ENCODE measurements at places on chromosomes 3 and 15.

GRCh38 chr3:10758304-10759037 lies 57.6 kb upstream of the SLC6A11 start:
- DNase-seq: peak; percentile 24

GRCh38 chr3:172174513-172175253 lies 135.3 kb downstream of the FNDC3B start:
- no peak for DNase-seq

DNA sequence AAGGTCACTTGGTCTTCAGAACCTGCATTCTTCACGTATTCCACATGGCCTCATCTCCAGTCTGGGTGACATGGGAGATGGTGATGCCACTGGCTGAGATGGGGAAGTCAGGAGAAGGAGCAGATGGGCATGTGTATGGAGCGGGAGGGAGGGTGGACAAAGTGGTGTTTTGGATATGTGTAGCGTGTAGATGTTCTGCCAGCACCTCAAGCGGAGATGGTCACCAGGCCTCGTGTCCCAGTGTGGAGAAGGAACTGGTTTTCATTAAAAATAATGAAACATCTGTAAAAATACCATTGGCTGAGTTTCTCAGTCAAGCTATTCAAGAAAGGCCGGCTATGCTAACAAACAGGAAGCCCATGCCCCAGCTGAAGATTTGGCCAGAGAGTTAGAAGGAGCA lies 26.2 kb downstream of the LARP6 start:
- DNase-seq: no peak

DNA sequence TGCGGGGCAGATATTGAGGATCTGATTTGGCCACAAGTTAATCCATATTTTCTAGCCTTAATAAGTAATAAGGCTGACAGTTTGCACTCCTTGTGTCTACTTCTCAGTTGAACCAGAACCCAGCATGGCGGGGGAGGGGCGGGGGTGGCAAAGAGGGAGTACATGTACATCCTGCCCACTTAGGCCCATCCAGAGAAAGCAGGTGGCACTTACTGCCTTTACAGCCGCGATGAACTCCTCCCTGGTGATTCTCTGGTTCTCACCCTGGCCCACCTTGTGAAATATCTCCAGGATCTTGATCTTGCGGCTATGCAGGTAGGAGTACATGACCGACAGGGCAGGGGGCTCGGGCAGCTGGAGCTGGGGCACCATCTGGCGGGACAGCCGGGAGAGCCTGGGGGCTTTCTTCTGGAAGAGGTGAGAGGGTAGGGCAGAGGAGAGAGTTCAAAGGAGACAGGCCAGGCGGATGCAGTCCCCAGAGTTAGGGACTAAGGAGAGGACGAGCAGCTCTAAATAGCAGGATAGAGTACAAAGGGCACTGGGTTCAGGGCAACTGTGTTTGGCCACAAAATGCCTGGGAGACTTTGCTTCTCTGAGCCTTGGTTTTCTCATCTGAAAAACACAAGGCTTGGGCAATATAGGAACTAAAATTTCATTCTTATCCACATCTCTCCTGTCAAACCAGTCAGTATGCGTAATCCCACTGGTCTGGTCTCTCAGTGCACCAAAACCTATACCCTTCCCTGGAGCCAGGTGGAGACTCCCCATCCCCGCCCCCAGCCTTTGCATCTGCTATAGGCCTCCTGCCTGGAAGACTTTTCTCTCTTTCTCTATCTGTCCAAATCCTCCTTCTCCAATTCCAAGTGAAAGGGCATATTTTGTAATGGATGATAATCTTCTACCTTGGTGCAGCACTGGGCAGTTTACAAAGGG lies 10.1 kb downstream of the EFCAB12 start:
- DNase-seq: no peak

DNA sequence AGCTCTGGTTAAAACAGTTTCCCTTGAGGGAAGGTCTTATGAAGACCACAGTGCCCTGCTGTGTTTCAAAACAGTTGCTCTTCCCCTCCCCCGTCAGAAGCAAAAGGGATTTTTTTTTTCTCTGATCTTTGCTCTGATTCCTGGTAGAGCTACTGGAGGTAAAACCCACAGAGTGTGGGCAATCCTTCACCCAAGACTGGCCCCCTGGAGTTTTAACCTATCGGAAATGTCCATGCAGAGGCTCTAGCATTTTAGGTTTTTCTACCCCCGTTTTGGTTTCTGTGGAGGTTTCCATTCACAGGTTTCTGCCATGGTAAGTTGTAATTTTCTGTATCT lies 27.7 kb downstream of the GRM2 start:
- no peak for DNase-seq

GRCh38 chr3:14386254-14386653 lies 16.2 kb upstream of the SLC6A6 start:
- no peak for DNase-seq

DNA sequence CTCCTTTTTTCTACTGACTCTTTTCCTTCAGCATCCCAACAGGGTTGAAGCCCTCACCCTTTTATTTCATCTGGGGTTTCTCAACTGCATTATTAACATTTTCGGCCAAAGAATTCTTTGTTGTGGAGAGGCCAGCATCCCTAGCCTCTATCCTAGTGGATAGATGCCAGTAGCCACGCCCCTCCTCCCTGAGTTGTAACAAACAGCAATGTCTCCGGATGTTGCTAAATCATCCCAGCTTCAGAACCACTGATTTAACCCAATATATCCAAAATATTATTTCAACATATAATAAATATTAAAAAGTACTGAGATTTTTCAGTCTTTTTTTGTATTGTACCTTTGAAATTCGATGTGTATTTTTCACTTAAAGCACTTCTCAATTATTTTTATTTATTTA lies 2.0 kb upstream of the RNF111 start:
- DNase-seq: no peak

GRCh38 chr15:97490429-97490828 lies 470.1 kb upstream of the ARRDC4 start:
- DNase-seq: no peak

- DNase-seq: no peak
These were observed 274.9 kb downstream of the ABHD5 start for GRCh38 chr3:43965656-43966055.

DNA sequence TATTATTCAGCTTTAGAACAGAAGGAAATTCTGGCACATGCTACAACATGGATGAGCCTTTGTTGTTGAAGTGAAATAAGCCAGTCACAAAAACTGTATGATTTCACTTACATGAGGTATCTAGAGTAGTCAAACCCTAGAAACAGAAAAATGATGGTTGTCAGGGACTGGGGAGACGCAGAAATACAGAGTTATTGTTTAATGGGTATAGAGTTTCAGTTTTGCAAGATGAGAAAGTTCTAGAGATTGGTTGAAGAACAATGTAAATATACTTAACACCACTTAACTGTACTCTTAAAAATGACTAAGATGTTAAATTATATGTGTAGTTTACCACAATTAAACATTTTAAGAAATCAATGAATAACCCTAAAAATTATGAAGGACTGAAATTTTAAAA lies 15.8 kb downstream of the SPTSSB start:
- no peak for DNase-seq
